RPMI7951 (cell line): ENCODE measurements at places on chromosomes 11 and 22. TPM values are rescaled to one million over a fixed set of nuclear protein-coding genes. Genes with fewer than 3 reads are reported as not detected.

- DNase-seq: peak; percentile 14
Observed at GRCh38 chr11:44992181-44992582, 41.5 kb upstream of the TP53I11 start.

DEUP1 gene
- not detected in 2 replicates for total RNA-seq

OR52N4 gene
- not detected in 2 replicates for total RNA-seq

DNA sequence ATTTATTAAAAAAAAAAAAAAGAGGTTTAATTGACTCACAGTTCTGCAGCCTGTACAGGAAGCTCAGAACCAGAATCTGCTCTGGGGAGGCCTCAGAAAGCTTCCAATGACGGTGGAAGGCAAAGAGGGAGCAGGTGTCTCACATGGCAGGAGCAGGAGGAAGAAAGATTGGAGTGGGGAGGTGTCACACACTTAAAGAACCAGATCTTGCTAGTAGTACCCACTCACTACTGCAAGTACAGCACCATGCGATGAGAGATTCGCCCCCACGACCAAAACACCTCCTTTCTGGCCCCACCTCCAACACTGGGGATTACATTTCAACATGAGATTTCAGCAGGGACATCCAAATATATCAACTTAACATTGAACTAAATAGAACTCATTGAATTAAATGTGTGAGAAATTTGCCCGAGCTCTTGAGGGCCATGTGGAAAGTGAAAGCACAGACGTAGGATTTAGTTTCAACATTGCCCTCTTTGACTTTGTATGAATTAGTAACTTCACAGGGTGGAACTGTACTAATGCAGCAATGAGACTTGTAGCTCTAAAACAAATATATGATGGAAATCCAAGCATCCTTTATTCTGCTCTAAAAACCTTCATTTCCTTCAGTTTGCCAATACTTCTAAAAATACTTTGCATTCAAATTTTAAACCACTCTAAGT lies 628.2 kb downstream of the FAM181B start:
- DNase-seq: no peak

GRCh38 chr11:125790825-125791224 lies 2.9 kb downstream of the PATE3 start:
- DNase-seq: no peak

DNA sequence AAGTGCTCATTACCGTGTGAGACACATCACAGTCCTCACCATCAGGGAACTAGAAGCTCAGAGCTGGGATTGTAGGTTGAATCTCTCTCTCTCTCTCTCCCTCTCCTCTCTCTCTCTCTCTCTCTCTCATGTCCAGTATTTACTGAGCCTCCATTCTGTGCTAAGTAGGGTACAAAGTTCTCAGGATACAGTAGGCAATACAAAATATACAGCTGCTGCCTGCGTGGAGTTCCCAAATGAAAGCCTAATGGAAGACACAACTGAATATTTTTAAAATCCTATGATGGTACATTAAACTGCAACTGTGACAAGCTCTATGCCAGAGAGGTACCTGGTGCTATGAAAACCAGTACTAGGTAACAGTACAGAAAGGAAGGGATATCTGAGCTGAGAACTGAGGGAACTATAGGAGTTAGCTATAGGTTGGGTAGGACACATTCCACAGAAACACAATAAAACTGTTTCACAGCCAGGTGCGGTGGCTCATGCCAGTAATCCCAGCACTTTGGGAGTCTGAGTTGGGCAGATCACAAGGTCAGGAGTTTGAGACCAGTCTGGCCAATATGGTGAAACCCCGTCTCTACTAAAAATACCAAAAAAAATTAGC lies 9.6 kb upstream of the PRG2 start:
- DNase-seq: no peak
